ENCODE measurements at places on chromosomes 3 and 15.

- no peak for DNase-seq
Observed at GRCh38 chr15:51888593-51889195, 59.2 kb downstream of the TMOD3 start.

- DNase-seq = no peak
Observed at GRCh38 chr3:10760199-10760598, 55.8 kb upstream of the SLC6A11 start.

- no peak for DNase-seq
Observed at GRCh38 chr3:114506591-114507300, 212.9 kb downstream of the TIGIT start.

GRCh38 chr3:30655187-30655812 lies 48.9 kb downstream of the TGFBR2 start:
- DNase-seq = peak; percentile 83

DNA sequence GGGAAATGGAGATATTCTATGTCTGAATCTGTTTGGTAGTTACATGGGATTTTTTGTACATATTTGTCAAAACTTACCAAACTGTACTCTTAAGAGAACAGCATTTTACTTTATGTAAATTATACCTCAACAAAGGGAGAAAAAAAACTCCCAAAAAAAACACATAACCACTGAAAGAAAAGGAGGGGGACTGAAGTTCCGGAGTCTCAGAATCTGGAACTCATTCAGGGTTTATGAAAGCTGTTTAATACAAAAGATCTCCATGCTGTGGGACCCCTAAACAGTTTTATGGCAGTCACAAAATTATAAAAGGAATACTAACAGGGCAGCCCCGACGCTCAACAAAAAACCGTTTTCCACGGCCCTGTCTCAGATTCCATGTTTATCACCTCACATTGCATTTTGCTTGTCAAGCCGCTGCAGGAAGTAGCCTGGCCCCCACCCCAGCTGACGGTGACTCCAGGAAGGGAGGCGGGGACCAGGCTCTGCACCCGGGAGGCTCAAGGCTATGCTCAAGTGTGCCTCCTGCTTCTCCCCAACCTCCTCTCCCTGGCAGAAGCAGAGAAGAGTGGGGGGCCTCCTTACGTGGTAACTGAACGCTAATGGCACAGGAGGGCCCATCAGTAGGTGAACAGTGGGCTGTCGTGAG lies 29.3 kb downstream of the RFT1 start:
- DNase-seq = no peak

DNA sequence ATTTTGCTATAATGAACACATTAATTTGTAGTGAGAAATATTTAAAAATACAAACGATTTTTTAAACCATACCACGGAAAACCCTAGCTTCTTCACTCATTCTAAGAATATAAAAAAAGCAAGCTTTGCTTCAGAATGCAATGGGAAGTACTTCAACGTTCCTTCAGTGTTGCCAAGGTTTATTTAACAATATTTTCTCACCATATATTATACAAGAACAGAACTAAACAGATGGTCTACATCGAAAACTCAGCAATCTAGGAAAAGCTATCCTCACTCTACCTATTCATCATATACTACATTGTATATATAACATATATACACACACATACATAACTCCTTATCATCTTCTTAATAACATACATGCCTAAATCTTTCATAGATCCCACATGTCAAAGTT lies 1047.4 kb downstream of the IGSF11 start:
- no peak for DNase-seq

DNA sequence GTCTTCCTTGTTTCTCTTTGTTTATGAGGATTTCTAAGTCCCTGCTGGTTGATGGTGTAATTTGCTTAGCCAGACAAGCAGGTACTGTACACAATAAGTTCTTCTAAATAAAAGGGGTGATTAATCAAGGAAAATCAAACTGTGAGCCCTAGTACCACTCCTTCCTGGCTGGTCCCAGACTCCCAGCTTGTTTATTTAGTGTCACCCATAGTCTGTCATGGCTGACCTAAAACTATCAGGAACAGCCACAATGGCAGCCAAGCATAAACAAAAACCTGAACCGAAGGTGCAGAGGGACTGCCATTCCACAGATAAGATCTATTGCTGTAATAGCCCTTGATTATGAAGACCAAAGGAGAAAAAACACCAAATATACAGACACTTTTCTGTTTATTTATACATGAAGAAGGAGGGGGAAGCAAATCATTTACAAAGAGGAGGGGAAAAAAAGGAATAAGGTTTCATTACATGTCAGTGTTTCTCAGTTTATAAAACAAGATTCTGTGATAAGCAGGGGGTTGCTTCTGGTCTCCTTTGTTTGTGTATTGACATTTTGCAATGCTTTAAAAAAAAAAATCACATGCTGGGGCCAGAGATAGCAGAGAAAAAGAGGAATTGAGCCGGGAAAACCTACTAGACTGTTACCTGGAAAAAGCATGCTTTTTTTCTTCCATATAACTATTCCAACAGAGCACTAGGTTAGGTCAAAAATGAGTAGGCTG lies 182.4 kb upstream of the DPH6 start:
- no peak for DNase-seq

DNA sequence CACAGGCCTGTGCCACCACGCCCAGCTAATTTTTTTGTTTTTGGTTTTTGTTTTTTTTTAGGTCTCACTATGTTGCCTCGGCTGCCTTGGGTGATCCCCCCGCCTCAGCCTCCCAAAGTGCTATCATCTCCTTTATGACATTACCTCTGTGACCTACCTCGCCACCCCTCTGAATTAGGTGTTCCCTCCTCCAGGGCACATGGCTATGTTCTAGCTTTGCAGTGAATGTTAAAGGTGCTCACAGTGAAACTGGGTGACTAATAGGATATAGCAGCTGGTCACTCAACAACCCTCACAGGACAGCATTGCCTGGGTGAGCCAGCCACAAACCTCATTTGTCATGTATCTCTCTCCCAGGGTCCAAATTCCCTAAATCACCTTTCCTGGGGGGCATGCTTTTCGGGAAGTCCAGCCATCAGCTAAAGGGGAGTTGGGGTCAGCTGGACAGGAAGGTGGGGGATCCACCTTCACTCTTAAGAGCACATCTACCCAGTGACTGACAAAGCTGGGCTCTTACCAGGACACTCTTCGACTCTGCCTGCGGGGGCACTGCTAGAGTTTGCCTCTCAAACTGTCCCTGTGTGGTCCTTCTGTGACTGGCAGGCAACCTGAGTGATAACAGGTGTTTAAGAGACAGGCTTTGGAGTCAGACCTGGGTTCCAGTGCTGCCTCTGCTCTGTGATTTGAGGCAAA lies 1.6 kb upstream of the TTLL3 start:
- DNase-seq = no peak

DNA sequence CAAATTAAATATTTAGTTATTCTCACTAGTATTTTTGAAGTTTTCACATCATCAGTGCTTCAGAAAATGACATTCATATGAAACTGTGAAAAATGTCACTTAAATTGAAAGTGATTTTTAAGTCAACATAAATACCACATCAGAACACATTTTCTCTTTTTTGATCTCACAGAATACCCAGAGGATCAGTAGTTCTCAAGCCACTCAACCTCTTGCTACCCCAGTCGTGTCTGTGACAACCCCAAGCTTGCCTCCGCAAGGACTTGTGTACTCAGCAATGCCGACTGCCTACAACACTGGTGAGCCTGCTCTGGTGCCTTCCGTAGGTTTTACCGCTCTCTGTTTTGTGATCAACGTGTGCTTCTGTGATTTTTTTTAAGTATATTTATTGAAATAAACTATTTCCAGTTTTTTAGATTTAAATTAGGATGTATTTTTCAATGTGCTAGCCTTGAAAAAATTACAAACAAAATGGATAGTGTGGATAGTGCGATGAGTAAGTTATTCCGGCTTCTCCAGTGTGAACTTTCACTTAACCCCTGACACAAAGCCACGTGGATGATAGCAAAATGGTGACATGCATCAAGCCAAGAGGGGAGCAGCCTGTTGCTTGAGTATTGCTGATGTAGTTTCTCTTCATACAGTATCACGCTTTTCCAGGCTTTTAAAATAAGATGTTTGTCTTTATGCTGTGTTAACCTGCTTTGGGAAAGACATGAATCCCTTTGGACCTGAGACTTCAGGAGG lies 26.5 kb downstream of the LYSMD4 start:
- no peak for DNase-seq

GRCh38 chr3:6018456-6018855 lies 830.9 kb downstream of the EDEM1 start:
- DNase-seq = no peak

GRCh38 chr3:21620511-21621155 lies 130.4 kb downstream of the ZNF385D start:
- DNase-seq = no peak

- DNase-seq = no peak
Observed at GRCh38 chr3:100630664-100631063, 21.3 kb downstream of the ADGRG7 start.

DNA sequence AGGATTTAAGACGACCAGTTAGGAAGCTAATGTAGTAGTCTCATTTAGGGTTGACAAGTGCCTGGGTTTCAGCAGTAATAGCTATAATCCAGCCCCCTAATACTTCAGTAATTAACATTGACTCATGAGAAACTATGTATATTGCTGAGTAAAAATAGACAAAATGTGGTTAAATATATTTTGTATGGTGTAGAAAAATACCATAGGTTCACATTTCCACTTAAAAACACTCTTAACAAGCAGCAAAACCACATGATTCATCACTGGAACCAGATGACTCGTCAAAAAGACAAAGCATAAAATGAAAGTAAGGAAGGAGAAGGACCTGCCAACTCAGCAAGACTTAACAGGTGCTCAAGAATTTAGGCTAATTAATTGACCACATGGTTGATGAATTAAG lies 288.9 kb downstream of the EFHB start:
- DNase-seq = no peak

GRCh38 chr15:96261575-96262034 lies 68.9 kb upstream of the NR2F2 start:
- no peak for DNase-seq

DNA sequence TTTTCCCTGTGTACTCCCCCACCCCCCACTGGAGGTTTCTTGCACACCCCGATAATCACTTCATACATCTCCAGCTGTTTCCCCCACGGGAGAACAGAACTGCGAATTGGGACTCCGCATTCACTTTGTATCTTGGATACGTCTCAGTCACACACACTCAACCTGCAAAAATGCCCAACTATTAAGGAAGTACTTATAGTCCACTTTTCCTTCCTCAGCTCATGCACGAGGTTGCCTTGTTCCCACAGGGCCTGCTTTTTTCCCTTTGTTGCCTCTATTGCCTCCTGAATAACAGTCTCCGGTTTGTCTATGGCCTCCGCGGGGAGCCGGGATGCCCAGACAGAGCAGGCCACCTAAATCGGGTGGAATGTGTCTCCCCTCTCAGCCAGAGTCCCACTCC lies 282.3 kb downstream of the PYDC2 start:
- DNase-seq = no peak

DNA sequence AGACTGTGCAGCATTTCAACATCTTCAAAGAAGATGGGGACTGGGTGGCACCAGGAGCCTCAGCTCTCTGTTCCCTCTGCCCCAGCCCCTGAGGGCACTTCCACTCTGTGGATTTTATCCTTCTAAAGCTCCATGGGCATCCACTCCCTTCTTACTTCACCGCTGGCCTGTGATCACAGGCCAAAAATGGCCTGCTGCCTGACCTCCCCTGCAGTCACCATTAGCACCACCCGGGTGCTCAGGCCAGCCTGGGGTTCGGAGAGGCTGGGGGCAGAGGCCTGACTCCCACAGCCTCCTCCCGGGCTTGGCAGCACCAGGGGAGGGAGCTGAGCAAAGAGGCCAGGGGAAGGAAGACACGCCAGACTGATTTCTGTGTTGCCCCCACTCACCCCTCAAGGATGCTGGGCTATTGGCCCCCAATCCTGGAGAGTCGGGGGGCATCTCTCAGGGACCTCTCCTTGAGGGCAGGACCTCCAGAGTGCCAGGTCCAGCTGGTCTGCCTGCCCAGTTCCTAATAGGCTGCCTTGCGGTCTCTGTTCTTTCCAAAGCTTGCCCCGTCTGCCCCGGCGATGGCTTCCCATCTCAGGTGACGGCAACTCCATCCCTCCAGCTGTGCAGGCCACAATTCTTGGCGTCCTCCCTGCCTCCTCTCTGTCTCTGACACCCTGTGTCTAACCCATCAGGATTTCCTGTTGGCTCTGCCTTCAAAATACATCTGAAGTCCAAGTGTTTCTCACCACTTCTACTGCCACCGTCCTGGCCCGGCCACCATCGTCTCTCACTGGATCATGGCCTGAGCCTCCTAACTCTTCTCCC lies 67.1 kb downstream of the EXOG start:
- no peak for DNase-seq

DNA sequence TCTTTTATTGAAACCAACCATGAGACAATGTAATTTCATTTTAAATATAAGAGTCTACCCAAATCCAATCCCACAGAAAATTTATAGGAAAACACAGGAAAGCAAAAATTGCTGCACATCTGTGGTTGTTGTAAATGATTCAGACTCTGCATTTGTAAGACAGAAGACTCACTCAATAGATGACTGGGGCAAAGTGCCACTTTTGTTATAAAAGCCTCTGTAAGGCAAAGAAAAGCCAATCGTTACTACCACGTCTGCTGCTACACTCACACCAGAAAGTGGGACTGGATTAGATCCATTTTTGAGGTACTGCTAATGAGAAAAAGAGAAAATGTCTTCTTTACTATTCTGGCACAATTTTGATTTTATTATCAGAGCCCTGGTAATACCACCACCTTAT lies 74.9 kb downstream of the SEMA6D start:
- DNase-seq = no peak

GRCh38 chr3:149371001-149371722 lies 6.3 kb downstream of the TM4SF1 start:
- no peak for DNase-seq

DNA sequence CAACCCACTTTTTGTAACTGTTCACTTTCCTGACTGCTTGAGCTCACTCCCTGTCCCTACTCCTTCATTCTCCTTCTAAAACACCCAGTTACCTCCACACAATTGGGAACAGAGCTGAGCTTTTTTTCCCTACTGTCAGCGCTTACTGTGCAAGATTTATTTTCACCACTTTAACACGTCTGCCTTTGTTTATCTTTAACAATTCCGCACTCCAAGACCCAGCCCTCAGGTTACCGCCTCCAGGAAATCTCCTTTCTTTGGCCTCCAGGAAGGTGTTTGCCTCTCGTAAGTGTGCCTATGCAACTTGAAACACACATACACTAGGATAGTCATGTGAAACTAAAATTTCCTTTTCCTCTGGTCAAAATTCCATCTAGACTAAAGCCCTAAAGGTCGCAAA lies 271.9 kb upstream of the TPRG1 start:
- no peak for DNase-seq

- DNase-seq = peak; percentile 39
Observed at GRCh38 chr3:122560680-122561079, 3.4 kb downstream of the PARP9 start.

GRCh38 chr3:66572938-66573710 lies 72.3 kb upstream of the LRIG1 start:
- DNase-seq = no peak

DNA sequence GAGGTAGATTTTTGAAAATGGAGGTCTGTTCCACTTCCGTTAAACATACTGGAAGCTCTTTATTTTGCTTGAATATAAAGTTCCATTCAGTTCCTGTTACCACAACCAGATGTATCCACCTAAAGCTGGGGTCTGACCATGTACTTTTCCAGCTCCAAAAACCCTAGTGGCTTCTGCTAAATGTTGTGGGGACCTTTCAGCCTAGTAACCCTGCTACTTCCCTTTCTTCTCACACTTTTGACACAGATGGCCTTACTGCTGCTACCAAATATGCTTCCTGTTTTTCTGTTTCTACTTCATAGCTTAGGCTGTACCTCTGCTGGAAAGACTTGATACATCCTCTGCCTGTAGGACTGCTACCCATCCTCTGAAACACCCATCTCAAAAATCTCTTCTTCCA lies 87.8 kb downstream of the COL6A6 start:
- DNase-seq = no peak

GRCh38 chr15:75109021-75109735 lies 85.8 kb downstream of the PPCDC start:
- DNase-seq = no peak
